Activated CD4-positive, CD25-positive, alpha-beta regulatory T cell treated with anti-CD3 and anti-CD28 coated beads, Interleukin-2, amount 50 U/mL, for 72 hours (primary cell): ENCODE measurements at places on chromosomes 16 and 17.

GRCh38 chr17:73623818-73624217, 20.4 kb downstream of the SDK2 start:
- DNase-seq, result no peak

DNA sequence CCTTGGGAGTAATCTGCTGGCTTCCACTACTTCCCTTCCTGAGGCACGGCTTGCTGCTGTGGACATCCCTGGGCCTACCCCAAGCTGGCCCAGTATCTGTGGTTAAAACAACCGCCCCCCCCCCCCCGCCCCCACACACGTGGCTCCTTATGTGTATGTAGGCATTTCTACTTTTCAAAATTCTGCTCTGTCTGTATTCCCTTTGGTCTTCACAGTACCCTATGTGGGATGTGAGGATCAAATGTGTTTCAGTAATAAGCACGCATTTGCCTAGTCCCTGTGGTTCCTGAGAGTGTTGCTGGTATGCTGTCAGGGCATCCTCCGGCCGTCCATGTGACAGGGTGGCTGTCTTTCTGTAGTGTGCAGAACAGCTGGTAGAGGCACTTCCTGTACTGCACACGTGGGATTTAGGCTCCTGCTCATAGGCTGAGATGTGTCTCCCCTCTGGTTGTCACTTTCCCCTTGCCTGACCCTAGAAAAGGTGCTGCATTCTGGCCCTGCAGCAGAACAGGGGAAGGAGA, 2.2 kb downstream of the NT5M start:
- DNase-seq, result peak; percentile 47

DNA sequence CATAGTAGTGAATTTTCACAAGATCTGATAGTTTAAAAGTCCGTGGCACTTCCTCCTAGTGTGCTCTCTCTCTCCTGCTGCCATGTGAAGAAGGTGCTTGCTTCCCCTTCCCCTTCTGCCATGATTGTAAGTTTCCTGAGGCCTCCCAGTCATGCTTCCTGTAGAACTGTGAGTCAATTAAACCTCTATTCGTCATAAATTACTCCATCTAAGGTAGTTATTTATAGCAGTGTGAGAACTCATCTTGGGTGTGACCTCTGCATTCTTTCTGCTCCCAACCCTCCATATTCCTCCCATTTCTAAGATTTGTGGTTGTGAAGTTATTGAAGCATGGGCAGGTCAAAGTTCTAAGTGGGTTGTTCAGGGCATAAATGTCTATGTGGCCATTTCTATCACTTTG, 62.1 kb upstream of the ADAMTS18 start:
- DNase-seq, result no peak

- no peak for DNase-seq
These were observed 607 bp upstream of the NCOR1 start for GRCh38 chr17:16215965-16216316.

GRCh38 chr16:48592839-48593429, 17.0 kb downstream of the N4BP1 start:
- DNase-seq, result no peak

DNA sequence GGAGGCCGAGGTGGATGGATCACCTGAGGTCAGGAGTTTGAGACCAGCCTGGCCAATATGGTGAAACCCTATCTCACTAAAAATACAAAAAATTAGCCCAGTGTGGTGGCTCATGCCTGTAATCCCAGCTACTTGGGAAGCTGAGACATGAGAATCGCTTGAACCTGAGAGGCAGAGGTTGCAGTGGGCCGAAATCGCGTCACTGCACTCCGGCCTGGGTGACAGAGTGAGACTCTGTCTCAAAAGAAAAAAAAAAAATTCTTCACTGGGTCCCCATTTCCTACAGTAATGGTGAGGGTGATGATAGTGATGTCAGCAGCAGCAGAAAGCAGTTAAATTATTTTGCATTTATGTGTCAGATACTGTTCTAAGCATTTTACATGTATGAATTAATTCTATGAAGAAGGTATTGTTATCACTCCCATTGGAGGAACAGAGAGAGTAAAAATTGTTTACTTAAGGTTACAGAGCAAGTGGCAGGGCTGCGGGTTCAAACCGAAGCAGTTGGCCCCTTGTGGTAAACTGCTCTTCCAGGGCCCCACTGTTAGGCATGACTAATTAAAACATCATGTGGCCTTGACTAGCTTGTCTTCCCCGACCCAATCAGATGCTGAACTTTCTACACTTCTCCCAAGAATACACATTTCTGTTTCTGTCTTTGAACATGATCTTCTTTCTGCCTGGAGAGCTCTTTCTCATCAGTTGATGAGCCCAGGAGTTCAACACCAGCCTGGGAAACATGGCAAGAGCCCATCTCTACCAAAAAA, 45.8 kb downstream of the STAT3 start:
- no peak for DNase-seq

DNA sequence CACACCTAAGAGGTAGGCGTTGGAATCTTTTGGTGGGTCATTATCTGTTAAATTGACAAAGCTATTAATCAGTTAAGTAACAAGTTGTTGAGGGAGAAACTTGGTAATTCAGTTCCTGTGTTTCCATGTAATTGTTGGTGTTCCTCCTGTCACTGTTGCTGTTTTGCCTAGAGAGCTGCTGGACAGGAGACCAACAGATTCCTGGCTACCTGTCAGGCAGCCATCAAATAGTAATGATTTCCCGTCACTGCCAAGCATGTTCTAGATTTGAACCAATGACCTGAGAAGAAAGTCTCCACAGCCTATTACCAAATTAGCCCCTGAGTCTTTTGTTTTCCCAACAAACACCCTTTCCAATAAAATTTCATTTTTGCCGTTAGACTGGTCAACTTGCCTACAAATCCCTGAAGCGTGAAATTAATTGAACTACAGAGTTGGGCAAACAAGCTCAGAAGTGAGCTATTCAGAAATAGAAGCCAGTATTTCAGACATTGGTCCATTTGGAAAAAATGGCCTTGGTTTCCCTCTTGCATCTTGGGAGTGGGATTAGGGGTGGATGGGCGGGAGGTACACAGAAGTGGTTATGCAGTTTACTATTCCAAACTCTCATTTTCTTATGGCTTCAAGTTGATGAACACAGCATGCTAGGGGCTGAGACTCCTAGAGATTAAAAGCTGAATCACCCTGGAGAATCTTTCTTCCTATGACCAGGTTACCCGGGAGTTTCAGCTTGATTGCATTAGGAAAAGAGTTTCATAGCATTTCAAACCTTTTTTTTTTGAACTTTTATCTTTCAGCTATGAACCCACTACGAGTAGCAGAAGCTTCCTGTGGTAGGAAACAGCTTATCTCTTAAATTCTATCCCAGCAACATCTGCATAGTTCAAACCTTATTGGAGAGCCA, 262.8 kb upstream of the MAF start:
- DNase-seq, result no peak

GRCh38 chr16:8924214-8924613, 39.5 kb downstream of the USP7 start:
- DNase-seq, result no peak

DNA sequence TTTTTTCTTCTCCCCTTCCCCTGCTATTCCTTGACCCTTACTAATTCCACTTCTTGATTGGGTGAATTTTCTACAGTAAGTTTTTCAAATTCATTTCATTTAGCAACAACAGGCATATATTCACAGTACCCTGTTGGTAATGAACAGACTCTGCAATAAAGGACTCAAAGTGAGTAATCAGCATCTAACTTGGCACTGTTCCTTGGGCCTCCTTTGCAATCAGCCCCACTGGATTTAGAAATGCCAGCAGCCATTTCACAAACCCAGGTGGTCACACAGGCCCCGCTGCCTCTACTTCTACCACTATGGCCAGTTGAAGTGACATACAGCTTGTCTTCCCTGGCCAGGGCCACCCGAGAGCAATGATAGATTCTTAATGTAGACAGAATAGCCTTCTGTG, 113.8 kb downstream of the CYB561 start:
- no peak for DNase-seq

DNA sequence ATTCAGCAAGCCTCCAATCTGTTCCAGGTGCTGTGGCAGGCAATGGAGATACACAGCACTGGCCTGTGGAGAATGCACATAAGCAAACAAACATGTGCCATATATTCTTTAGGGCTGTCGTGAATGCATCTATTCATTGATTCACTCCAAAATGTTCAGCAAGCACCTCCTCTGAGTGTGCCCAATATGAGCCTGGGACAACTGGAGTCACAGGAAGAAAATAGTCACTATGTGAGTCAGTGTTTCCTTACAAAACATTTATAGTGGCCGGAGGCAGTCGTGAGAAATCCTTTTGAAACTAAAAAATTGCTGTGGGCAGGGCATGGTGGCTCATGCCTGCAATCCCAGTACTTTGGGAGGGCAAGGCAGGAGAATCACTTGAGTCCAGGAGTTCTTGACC, 310.1 kb downstream of the CA10 start:
- DNase-seq, result no peak

GRCh38 chr16:178668-179015, 1.6 kb upstream of the HBQ1 start:
- DNase-seq, result no peak

DNA sequence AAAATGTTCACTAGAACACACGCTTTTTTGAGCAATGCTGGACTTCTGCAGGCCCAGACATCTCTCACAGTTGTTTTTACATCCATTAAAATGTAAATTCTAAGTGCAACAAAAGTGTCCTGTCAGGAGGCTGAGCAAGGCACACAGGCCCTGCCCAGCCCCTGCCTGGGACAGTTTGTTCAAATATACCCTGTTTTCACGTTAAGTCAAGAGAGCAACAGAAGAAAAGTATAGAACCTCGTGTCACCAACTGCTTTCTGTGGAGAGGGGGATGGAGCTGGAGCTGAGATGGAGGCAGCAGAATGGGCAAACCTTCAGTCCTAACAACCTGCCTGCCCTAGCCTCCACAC, 4.3 kb upstream of the HOXB2 start:
- DNase-seq, result no peak

DNA sequence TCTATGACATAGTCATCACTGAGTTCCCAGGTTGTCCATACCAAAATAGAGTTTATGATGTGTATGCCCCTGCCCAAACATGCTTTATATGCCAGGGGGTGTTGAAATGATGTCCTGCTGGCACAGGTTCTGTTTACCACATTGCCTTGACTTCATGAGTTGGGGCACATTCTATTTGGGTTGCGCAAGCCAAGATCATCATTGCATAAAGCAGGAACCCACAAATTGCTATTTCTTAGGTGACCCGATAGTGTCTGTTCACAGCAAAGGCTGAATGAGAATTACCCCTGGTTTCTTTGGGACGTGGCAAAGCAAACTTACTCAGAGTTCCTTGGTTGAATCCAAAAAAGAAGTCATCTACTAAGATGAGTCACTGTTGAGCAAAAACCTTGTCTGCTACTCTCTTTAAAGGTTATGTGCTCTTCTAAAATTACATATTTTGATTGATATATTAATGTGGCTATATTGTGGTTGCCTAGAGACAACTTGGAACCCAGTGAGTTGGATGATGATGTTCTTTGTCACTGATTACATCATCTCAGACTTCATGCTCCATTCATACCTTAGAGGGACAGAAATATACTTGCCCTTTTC, 912.6 kb upstream of the SOX9 start:
- no peak for DNase-seq

DNA sequence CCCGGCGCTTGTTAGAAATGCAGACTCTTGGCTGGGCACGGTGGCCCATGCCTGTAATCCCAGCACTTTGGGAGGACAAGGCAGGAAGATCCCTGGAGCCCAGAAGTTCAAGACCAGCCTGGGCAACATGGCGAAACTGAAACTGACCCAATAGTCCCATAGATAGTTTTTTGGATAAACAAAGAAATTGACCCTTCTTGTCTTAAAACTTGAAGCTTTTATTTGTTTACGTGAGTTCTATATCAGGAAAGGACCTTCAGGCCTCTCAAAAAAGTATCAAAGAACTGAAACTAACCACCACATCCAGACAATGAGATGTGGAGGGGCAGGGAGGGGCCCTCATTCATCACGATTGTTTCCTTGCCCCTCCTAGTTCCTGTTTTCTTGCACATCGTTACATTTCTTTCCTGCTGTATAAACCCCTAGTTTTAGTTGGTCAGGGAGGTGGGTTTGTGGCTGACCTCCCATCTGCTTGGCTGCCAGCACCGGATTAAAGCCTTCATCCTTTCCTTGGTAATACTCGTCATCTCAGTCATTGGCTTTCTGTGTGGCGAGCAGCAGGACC, 29.9 kb upstream of the PRM1 start:
- DNase-seq, result no peak

DNA sequence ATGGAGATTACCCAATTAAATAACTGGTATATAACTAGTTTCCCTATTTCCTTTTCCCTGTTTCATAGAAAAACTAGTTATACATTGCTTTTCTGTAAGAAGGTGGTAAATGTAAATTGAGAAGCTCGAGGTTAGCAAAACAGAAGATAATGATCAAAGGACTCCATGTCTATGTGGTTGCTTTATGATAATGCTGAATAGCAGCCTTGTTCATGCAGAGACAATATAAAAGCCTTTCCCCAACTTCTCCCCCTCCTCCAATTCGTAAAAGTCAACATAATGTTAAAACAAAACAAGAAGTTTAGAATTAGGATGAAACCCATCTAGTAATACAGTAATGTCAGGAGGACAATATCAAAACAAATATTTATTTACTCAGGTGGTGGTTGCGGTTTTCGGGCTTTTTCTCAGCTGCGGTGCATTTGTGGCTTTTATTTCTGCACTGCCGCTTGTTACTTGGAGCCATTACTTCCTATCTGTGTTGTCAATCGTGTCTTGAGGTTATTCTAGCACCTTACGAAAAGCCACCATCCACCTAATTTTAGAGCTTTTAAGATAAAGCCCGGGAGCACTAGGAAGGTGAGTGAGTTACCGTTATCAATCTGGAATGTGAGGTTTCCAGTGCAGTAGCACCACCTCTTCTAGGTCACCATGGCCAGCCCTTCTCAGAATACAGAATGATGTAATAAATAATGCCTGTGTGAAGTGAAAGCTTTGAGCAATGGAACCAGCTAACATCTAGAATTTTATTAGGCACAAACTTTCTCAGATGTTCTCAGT, 297.5 kb downstream of the CDH13 start:
- no peak for DNase-seq

DNA sequence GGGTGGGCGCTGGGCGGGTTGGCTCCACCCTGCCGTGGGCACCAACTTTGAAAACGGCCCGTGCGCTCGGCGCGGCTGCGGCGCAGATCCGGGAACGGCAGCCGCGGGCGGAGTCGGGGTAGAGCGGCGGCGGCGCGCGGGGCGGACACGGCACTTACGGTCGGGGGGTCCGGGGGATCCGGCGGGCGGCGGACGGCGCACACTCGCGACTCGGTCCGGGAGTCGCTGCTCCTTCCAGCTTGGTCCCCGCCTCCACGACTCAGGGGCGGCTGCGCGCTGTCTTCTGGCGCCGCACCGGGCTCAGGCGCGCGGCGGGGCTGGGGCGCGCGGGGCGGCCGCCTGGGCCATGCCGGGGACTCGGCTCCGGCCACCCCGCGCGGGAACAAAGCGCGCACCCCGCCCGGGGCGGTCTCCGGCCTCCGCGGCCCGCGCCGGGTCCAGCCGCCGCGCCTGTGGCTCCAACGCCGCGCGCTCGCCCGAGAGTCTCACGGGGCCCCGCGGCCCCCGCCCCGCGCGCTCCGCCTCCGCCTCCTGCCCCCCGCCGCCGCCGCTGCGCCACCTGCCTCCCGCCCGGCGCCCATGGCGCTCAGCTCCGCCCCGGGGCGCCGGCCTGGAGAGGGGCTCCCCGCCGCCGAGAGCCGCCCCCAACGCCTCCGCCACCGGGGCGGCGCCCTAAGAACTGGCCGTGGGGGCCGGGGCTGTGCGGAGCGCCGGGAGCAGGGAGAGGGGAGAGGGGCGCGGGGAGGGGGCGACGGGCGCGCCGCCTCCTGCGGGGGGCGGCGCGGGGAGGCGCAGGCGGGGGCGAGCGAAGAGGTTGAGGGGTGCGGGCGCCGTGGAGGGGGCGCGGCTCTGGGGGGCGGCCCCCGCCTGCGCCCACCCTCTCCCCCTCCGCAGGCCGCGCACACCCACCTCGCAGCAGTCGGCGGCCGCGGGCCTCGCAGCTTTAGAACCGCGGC, 35.9 kb downstream of the CBFA2T3 start:
- DNase-seq, result no peak

- DNase-seq, result no peak
These were observed 2.4 kb downstream of the PRPSAP2 start for GRCh38 chr17:18860161-18860972.
